ENCODE measurements at places on chromosomes 3 and 15. TPM values are rescaled to one million over a fixed set of nuclear protein-coding genes. Genes with fewer than 3 reads are reported as not detected.

ADPRH gene
- total RNA-seq: 2.7 TPM

SPTSSB gene
- 29.6 TPM for total RNA-seq

DNAH12 gene
- total RNA-seq: 2.1 TPM

IGF2BP2 gene
- total RNA-seq: 39.1 TPM

UTS2B gene
- total RNA-seq: 0.39 TPM

FRG2C gene
- not detected for total RNA-seq

HCLS1 gene
- total RNA-seq: 9.1 TPM

GRCh38 chr3:30477149-30477921 lies 129.1 kb upstream of the TGFBR2 start:
- no peak for DNase-seq

GRCh38 chr3:39501968-39502837 lies 34.7 kb downstream of the MOBP start:
- no peak for DNase-seq

GRCh38 chr3:126372413-126373145 lies 15.4 kb upstream of the KLF15 start:
- DNase-seq: no peak

GRCh38 chr3:55546866-55547669 lies 60.0 kb upstream of the WNT5A start:
- no peak for DNase-seq

GRCh38 chr15:95025924-95026728 lies 794.8 kb downstream of the MCTP2 start:
- no peak for DNase-seq

DNA sequence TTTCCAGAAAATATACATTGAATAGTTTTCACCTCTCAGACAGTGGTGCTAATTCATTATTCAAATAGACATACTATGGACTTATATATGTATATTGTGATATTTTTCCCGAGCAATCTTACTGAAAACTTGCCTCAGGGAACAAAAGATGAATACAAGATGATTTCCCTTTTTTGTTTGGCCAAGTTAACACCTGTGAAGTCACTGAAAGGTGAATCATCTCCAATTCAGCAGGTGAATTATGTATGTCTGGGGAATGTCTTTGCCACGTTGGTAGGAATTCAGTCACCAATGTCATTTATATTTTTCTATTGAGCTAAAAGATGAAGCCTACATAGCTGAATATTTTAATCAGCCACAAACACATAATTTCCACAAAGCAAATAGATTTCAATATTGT lies 88.2 kb downstream of the GPR156 start:
- no peak for DNase-seq

GRCh38 chr15:57784081-57784511 lies 77.6 kb downstream of the POLR2M start:
- DNase-seq: peak; percentile 83

- DNase-seq: no peak
Measured at GRCh38 chr3:94172695-94173310, 109.9 kb downstream of the NSUN3 start.

- peak; percentile 26 for DNase-seq
Measured at GRCh38 chr3:17841190-17841828, 98.9 kb upstream of the TBC1D5 start.

GRCh38 chr3:117358717-117359314 lies 649.2 kb downstream of the TUSC7 start:
- DNase-seq: no peak

- DNase-seq: no peak
Measured at GRCh38 chr3:86801921-86802320, 189.0 kb downstream of the VGLL3 start.

- DNase-seq: no peak
Measured at GRCh38 chr3:128420720-128421438, 45.8 kb downstream of the DNAJB8 start.

Measured in skin of body (tissue), 3 donors.